CD4-positive, alpha-beta T cell treated with Interleukin-12 subunit alpha and Interleukin-12 subunit beta, for 1 hour (primary cell): ENCODE measurements at places on chromosomes 2 and 18.

GRCh38 chr2:172329416-172329773, 98.0 kb upstream of the ITGA6 start:
- DNase-seq, result no peak

GRCh38 chr18:55488473-55488872, 99.5 kb downstream of the TCF4 start:
- no peak for DNase-seq

DNA sequence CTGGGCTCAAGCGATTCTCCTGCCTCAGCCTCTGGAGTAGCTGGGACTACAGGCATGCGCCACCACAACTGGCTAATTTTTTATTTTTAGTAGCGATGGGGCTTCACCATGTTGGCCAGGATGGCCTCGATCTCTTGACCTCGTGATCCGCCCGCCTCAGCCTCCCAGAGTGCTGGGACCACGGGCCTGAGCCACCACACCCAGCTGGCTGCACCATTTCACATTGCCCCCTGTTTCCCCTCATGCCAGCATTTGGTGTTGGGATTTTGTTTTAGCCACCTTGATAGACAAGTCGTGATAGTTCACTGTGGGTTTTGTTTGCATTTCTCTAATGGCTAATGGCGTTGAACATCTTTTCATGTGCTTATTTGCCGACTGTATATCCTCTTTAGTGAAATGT, 5.8 kb upstream of the COLEC11 start:
- DNase-seq, result no peak

GRCh38 chr18:79512461-79513380, 117.0 kb downstream of the NFATC1 start:
- no peak for DNase-seq

- no peak for DNase-seq
These were observed 5.6 kb downstream of the PKDCC start for GRCh38 chr2:42053482-42053790.

DNA sequence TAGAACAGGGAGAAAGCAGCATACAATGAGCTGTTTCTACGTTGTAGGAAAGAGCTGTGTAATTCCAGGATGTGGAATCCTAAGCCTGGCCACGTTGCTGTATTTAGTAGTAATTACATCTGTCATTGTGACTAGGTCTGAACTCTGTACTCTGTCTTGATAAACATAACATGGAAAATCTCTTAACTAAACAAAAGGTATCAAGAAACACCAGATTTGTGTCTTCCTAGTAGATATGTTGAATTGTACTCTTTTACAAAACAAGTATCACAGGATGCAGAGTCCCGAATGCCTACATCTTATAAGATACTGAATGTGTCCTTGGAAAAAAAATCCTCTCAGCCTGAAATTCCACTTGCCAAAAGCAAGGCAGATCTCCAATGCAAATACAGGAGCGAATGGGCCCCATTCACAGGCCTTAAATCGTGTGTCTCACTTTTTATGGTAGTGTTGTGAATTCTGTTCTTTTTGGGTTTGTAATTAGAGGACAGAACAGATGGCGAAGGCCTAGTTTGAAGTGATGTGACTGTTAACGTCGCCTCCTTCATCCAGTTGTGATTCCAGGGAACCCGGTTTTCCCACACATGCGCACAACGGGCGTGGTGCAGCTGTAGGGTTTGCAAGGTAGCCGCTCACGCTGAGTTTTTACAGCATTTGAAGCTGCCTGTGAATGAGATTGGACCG, 246.5 kb downstream of the GBX2 start:
- no peak for DNase-seq

DNA sequence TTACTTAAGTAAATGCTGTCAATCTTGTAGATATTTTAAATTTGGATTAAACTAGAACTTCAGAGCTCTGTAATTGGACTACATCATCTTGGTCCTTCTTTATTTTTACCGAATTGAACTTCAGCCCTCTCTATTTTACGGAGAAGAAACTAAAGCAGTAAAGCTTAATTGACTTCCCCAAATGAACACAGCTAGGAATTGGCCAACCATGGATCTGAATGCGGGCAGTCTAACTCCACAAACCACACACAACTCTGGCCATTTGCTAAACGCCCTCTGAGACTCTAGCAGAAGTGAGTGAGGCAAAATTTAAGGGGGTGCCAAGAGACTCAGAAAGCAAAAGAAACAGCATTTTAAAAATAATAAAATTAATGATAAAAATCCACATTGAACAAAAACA, 86.3 kb upstream of the KCTD1 start:
- no peak for DNase-seq

GRCh38 chr18:26821181-26821580, 44.3 kb downstream of the AQP4 start:
- DNase-seq, result no peak

DNA sequence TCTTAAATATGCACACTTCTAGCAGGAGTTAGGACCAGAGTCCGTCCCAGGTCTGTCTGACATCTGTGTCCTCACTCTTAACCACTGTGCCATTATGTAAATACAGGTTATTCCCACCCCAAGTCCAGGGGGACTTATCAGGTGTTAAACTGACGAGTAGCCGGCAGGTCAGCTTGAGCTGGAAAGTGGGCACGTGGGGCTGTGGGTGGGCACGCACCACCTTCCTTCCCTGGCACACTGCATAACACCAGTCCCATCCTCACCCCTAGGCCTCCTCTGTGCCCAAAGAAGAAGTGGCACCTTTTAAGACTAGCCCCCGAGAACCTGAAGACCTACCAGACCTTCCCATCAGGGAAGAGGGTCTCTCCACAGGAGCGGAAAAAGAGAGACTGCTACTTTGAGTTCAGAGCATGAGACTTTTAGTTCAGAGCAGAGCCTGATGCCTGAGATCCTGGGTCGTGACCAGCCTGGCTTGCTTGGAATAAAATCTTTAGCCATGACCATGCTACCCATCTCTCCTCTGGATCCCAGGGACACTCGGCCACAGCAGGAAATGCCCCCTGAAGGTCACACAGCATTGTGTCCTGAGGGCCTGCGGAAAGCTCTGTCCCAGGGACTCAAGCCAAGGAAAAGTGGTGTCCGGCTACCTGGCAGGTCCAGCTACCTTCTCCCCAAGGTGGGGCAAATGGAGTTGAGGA, 62.0 kb downstream of the CIB4 start:
- DNase-seq, result no peak

- DNase-seq, result no peak
These were observed 10.2 kb downstream of the MTCL1 start for GRCh38 chr18:8715599-8715998.

DNA sequence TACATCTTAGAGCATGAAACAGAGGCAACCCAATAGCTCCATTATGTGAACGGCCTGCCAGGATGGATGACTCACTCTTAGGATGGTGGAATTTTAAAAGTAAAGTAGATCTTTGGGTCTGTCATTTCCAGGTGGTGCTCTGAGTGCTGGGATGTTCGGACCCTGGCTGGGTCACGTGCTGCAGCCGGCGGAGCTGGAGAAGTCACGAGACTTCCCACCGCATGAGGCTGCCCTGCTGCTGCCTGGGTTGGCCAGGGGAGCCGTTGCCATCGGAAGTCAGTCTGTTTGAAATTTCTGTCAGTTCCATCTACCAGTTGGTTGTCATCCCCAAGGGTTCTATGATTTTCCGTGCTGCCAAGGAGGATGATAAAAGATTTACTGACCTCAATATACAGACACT, 93.3 kb upstream of the ALKAL2 start:
- DNase-seq, result no peak

DNA sequence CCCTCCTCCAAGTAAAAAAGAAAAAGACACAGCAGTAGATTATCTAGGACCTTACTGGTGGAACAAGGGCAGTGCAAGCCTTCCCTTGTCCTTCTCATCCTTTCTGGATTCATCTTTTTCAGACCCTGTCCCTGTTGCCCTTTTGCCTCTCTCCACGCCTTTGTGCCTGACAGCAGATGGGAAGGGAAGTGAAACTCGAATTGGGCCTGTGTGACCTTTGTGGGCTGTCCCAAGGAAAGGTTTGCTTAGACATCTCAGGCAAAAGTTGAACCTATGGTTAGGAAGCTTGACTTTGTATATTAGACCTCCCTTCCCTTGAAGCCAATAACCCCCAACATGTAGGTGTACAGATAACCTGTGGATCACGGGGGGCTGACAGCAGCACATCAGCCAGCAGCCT, 185.3 kb downstream of the PRKCE start:
- DNase-seq, result no peak

DNA sequence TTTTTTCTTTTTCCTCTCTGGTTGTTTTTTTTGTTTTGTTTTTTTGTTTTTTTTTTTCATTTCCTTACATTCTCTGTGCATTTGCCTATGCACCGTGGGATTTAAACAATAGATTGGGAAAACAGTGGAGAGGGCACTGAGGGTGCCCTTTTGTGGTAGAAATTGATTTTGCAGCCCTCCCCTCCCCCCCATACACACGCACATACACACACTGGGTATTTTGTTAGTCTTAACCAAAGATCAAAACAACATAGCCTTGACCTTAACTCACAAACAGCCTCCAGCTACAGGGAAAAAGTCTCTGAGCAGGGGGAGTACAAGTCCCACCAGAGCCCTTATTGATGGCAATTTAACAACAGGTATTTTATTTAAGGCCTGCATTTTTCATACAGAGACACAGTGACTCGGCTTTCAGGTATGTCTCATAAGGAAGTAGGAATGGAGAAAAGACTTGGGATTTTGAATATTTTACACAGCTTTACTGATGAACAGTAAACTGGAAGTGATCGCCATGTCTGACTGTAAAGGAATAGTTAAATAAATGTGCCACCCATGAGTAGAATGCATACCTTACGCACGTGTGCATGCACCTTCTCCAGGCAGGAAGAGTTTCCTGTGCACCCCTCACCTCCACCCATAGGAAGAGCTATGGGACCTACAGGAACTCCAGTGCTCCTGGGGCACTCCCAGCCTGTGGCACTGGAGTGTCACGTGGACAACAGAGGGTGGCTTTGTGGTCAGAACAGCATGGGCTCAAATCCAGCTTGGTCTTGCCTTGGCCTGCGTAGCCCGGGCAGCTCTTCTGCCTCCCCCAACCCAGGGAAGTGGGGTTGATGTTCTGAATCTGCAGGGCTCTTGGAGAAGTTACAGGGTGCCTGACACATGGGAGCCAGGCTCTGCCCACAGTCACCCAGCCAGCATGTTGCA, 266.4 kb downstream of the ANAPC1 start:
- DNase-seq, result no peak

DNA sequence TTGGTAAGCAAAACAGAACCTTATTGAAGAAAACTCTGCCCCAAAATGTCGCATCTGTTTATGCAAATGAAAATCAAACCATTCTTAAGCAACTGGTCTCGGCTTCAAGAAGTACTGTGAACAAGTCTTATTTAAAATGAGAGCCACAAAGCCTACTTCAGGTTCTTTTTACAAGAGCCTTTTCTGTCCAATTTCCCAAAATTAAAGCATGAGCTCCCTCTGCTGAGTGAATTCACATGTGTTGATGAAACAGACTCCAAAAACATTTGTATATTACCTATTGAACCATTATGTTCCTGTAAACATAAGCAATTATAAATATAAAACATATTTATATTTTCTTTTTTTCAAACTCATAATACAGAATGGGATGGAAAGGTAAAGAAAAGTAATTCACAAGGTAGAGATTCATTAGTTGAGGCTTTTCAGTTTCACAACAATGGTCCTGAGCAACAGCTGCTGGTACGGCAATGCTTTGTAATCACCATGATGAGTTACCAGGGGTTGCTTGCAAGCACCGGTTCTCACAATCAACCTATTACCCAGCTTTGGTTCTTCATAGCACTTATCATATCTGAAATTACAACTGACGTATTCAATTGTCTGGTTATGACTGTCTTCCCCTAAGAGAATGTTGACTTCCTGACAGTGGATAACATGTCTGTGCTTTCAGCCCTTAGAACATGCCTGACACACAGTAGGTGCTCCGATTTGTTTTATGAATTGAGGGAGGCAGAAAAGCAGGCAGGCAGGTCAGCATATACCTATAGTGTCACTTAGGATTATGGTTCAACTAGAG, 108.4 kb upstream of the BZW1 start:
- peak; percentile 26 for DNase-seq

DNA sequence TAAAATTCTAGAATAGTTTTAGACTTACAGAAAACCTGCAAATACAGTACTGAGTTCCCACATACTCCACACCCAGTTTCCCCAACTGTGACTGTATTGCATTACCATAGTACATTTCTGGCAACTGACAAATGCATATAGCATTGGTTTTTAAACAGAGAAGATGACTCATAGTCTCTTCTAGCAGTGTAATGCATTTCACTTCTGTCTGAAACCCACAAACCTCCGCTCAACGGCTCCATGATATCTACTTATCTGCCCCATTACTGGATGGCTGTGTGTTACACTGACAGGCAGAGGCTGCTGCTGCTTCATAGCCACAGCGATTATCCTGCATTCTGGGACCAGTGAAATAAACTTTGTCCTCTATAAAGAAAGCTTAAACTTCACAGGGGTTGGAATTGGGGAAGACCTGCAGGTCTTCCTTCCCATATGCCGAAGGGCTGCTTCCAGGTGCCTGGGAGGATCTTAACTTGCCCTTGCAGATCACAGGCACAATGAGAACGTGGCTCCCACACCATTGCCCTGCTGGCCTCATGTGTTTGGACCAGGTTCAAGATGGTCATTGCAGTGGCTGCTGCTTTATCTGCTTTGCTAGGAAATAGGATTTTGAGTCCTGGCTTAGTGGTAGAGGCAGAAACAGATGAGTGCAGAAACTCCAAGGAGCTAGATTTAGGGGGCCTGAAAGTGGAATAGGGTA, 742.6 kb upstream of the HS6ST1 start:
- no peak for DNase-seq

DNA sequence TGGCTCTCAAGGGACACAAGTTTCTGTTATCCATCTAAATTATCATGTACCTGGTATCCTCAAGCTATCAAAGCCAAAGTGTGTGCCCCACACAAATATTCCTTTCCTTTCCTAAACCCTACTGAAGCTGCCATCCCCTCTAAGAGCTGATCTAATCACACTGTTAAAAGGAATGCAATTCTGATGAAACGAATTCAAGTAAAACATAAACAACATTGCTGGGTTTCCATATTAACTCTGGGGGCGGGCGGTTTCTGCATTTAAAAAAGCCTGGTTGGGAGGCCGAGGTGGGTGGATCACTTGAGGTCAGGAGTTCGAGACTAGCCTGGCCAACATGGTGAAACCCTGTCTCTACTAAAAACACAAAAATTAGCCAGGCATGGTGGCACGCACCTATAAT, 41.9 kb upstream of the PCBP1 start:
- no peak for DNase-seq
